Articular chondrocyte of knee joint (primary cell): ENCODE measurements at places on chromosomes 4 and X. TPM values are rescaled to one million over a fixed set of nuclear protein-coding genes. Genes with fewer than 3 reads are reported as not detected.

The HADH gene
- 11.1 and 11.4 TPM in 2 replicates for total RNA-seq

The TRPC3 gene
- 0.11 and 0.13 TPM in 2 replicates for total RNA-seq

The GALNT7 gene
- total RNA-seq, result 29.4 and 33.7 TPM in 2 replicates

The FANCB gene
- total RNA-seq, result 3.5 and 4.6 TPM in 2 replicates

The PABPC1L2B gene
- not detected in 2 replicates for total RNA-seq

The RAB9A gene
- total RNA-seq, result 43.6 and 50.4 TPM in 2 replicates

The PPP2R2C gene
- total RNA-seq, result under 0.01 and 0.13 TPM in 2 replicates

The PAGE5 gene
- total RNA-seq, result not detected in 2 replicates
